ENCODE measurements at places on chromosomes 12 and 14.

DNA sequence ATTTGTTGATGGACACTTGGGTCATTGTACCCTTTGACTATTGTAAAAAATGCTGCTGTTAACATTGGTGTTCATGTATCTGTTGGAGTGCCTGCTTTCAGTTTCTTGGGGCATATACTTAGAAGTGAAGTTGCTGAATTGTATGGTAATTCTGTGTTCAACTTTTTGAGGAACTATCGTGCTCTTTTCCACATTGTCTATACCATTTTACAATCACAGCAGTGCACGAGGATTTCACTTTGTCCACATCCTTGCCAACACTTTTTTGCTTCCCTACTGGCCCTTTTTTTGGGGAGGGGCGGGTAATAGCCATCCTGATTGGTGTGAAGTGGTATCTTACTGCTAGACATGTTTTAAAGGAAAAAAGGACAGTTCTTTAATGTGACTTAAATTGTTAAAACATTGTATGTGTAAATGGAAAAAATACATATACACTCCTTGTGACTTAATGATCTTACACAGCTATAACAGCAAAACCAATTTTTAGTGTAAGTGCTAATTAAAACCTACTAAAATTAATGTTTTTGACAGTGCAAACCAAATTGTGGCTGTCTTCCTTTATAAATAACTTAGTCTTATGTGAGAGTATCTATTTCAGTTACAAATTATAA is 52.7 kb downstream of the WNK1 start:
- no peak for DNase-seq

GRCh38 chr12:95633732-95634465 is 82.6 kb upstream of the USP44 start:
- DNase-seq = no peak

DNA sequence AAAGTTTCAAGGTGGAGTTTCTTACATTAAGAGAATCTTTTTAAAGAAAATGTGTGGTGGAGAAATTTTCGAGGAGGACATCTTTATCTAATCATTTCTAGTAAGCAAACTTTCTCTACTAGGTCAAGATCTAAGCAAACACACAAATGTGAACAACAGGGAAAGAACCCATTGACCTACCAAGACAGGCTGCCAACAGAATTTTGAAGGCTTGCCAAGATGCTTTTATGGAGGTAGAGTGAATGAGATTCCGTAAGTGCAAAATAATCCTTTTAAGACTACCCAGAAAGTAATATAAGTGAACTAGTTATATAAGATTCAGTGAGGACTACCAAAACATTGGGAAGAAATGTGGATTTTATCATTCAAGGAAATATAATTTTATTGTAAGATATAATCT is 357.1 kb upstream of the PDE3A start:
- no peak for DNase-seq

DNA sequence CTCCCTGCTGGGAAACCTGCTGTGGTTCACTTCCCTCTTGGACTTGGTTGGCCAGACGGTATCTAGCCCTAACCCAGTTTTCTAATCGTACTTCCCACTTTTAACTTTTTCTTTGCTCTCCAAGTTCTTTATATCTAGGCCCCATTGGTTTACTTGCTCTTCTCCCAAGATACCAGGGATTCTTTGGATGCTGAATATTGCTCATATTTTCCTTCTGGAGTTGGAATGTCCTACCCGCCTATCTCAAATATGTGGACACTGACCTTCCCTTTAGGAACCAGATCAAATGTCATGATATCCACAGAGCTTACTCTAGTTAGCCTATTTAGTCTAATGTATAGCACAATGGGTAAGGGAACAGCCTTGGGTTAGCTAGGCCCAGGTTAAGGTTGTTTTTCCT is 228.6 kb downstream of the DACT1 start:
- DNase-seq = no peak

GRCh38 chr12:120067084-120067869 is 49.3 kb downstream of the RAB35 start:
- no peak for DNase-seq

Measured in stimulated activated CD4-positive, alpha-beta T cell treated with anti-CD3 and anti-CD28 coated beads, Interleukin-15, amount 100 ng/mL, for 1 hour (primary cell).